Vagina (tissue), 2 donors: ENCODE measurements at places on chromosomes 12 and 14.

GRCh38 chr14:57999471-57999870 is 133.6 kb upstream of the SLC35F4 start:
- DNase-seq = no peak

DNA sequence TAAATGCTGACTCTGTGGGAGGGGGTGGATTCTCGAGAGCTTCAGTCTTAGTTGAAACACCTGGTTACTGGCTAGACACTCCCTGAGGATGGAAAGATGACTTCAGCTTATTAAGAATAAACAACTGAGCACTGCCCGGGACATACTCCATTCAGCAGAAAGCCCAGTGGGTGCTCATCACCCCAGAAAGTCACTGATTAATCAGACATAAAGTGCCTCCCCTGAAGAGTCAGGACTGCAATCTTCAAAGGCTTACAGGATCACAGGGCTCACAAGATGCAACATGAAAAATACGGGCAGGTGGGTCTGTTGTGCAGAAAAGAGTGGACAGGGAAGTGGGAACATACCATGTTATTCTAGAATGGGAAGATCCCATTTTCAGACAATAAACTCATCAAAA is 207.0 kb downstream of the CALM1 start:
- no peak for DNase-seq

DNA sequence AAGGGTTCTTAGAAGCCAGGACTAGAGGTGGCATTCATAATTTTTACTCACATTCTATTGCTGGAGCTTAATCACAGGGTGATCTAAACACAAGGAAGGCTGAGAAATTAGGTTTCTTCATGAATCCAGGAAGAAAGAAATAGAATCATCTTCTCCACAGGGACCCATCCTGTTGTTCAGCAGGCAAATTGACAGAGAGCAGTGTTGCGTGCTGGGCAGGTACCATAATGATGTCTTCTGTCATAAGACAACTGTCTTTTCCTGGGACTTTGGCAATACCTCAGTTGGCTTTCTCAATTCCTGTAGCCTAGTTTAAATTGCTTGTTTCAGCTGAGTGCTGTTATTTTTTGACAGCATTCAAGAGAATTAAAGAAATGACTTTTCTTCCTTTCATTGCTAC is 468.0 kb upstream of the SYT1 start:
- DNase-seq = no peak

- no peak for DNase-seq
Observed at GRCh38 chr12:2648406-2648805, 146.4 kb upstream of the FKBP4 start.

DNA sequence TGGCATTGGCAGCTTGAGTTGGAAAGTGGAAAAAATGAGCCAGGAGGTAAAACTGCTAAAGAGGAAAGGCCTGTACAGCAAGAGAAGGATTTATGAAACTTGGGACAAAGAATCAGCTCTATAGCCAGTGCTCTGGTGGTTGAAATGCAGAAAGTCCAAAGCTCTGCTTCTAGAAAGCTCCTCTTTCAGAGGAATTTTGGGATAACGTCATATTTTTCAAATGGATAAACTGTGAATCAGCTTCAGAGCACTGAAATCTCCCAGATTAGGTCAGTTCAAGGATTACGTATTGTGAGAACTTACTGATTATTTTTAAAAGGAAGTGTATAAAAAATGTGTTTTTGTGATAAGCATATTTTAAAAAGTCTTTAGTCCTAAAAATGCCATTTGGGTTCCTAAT is 203.1 kb upstream of the CNOT2 start:
- no peak for DNase-seq
